Immature natural killer cell (primary cell): ENCODE measurements at places on chromosomes 5 and 9. TPM values are rescaled to one million over a fixed set of nuclear protein-coding genes. Genes with fewer than 3 reads are reported as not detected.
A peak's percentile ranks its signal among the peaks of the same experiment; 100 is the strongest.

OBP2B gene
- not detected for polyA plus RNA-seq

SARDH gene
- polyA plus RNA-seq: 6.8 TPM

DMRT2 gene
- polyA plus RNA-seq: not detected

ZCCHC9 gene
- polyA plus RNA-seq: 8.1 TPM

KIF24 gene
- polyA plus RNA-seq: not detected

XRCC4 gene
- polyA plus RNA-seq: 11.7 TPM

LRRC19 gene
- polyA plus RNA-seq: 0.12 TPM

SLC46A2 gene
- polyA plus RNA-seq: 0.16 TPM

GRCh38 chr5:79806741-79807140 lies 117.1 kb downstream of the CMYA5 start:
- no peaks in the 10 kb centered on the region for H3K27me3 ChIP-seq
- DNase-seq: no peak
- no peak overlapping the region for H3K4me3 ChIP-seq
- H3K27ac ChIP-seq: no peak overlapping the region
- peaks cover 5% of the 10 kb centered on the region for H3K4me1 ChIP-seq
- no peaks in the 10 kb centered on the region for H3K36me3 ChIP-seq

- no peak overlapping the region for H3K27ac ChIP-seq
- H3K4me3 ChIP-seq: no peak overlapping the region
- no peaks in the 10 kb centered on the region for H3K27me3 ChIP-seq
- DNase-seq: no peak
- no peaks in the 10 kb centered on the region for H3K4me1 ChIP-seq
Observed at GRCh38 chr5:130234816-130235215, 330.6 kb downstream of the CHSY3 start.

GRCh38 chr5:93636837-93637236 lies 53.8 kb downstream of the NR2F1 start:
- no peak overlapping the region for H3K4me3 ChIP-seq
- no peaks in the 10 kb centered on the region for H3K27me3 ChIP-seq
- peaks cover 6% of the 10 kb centered on the region for H3K4me1 ChIP-seq
- no peak overlapping the region for H3K27ac ChIP-seq
- no peak for DNase-seq
- peaks cover 4% of the 10 kb centered on the region for H3K36me3 ChIP-seq

GRCh38 chr9:129432297-129433154 lies 188.4 kb downstream of the C9orf50 start:
- H3K36me3 ChIP-seq: no peaks in the 10 kb centered on the region
- peaks cover 9% of the 10 kb centered on the region for H3K4me1 ChIP-seq
- DNase-seq: no peak
- no peak overlapping the region for H3K4me3 ChIP-seq
- H3K27ac ChIP-seq: no peak overlapping the region

DNA sequence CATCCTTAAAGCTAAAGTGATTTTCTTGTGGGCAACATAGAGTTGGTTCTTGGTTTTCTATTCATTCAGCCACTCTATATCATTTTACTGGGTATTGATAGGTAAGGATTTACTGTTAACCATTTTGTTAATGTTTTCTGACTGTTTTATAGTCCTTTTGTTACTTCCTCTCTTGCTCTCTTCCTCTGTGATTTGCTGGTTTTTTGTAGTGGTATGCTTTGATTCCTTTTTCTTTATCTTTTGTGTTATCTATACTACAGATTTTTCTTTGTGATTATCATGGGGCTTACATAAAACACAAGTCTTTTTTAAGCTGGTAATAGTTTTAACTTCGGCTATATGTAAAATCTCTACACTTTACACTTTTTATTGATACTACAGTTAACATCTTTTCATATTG lies 43.3 kb downstream of the CREBRF start:
- no peak overlapping the region for H3K27ac ChIP-seq
- H3K27me3 ChIP-seq: no peaks in the 10 kb centered on the region
- peaks cover 59% of the 10 kb centered on the region for H3K4me1 ChIP-seq
- DNase-seq: no peak

DNA sequence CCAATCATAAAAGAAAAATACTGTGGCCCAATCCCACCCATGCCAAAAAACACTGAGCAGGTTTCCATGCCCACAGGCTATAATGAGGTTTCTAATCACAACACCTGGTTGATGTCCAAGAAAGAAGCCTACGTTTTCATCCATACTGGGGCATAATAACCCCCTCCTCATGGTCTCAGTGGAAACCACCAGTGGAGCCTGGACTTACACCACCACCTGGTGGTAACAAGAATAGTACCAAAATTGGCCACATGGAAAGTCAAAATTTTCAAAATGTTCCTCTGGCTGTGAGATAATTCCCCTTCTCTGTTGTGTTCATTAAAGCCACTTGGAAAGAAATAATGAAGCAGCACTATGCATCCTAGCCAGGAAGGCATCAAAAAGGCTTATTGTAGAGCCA lies 687.3 kb upstream of the ST8SIA4 start:
- DNase-seq: no peak
- H3K27me3 ChIP-seq: no peaks in the 10 kb centered on the region
- H3K4me1 ChIP-seq: no peaks in the 10 kb centered on the region
- H3K4me3 ChIP-seq: no peak overlapping the region

DNA sequence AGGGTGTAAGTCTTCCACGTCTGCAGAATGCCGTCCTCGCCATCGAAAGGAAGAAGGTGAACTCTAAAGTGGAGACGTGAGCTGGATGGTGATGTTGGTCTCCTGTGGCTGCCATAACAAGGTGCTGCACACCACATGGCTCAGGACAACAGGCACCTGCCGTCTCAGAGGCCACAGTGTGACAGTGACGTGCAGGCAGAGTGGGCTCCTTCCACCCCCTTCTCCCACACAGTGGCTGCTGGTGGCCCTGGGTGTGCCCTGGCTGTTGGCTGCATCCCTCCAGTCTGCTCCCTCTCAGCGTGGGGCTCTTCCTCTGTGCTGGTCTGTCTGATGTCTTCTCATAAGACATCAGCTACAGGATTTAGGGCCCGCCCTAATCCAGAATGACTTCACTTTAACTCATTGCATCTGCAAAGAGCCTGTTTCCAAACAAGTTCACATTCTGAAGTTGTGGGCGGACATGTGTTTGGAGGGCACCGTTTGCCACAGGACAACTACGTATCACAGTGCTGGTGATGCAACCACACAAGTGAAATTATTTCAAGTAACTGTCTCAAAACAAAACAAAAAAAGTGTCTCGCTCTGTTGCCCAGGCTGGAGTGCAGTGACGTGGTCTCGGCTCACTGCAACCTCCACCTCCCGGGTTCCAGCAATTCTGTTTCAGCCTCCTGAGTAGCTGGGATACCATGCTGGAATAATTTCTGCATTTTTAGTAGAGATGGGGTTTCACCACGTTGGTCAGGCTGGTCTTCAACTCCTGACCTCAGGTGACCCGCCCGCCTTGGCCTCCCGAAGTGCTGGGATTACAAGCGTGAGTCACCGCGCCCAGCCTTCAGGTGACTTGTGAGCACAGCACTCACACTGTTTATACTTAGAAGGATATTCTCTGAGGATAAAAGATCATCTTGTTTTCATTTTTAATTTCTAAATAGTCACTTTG lies 31.2 kb upstream of the CLPTM1L start:
- DNase-seq: peak; percentile 32
- no peaks in the 10 kb centered on the region for H3K36me3 ChIP-seq
- H3K4me1 ChIP-seq: peaks cover 60% of the 10 kb centered on the region

GRCh38 chr9:125529589-125530515 lies 177.2 kb downstream of the MAPKAP1 start:
- peak overlapping the region; percentile 50 for H3K27ac ChIP-seq
- no peaks in the 10 kb centered on the region for H3K27me3 ChIP-seq
- DNase-seq: no peak
- H3K36me3 ChIP-seq: no peaks in the 10 kb centered on the region

- DNase-seq: no peak
- H3K4me3 ChIP-seq: no peak overlapping the region
Observed at GRCh38 chr5:122300374-122300773, 11.7 kb upstream of the SNCAIP start.

DNA sequence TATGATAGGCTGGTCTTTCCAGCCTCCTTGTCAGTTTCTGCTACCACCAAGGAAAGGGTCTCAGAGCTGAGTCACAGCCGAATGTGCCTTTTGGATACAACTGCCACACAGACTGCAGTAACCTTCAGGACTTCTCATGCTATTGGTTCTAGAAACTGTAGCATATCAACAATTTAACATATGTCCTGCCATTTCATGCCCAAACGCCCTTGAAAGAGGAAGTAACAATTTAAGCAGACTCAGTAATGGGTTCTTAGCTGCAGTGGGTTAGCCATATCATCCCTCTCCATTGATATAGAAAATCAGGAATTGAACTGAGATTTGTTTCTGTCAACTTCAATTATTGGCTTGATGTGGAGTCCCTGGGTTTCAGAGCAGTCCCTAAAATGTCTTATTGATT lies 4.1 kb upstream of the CLK4 start:
- H3K27ac ChIP-seq: no peak overlapping the region
- no peak overlapping the region for H3K4me3 ChIP-seq
- no peaks in the 10 kb centered on the region for H3K36me3 ChIP-seq
- peaks cover 2% of the 10 kb centered on the region for H3K4me1 ChIP-seq
- DNase-seq: no peak

DNA sequence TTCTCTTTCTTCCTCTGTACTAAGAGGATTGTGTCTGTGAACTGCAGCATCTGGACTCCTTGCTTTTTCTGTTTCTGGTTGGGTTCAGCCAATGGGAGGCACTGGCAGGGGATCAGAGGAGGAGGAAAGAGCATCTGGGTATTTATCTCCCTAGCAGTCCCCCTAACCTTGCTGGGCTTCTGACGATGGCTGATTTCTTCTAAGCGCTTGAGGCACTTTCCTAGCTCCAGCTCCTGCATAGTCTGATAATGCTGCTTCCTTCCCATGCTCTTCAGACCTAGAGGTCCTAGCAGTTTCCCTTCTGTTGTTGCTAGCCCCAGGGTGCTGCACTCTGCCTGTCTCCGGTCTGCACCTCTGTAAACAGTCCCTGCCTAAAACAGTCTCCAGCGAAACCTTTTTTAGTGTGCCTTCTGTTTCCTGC lies 225.1 kb downstream of the PDZD2 start:
- no peak overlapping the region for H3K4me3 ChIP-seq
- H3K27me3 ChIP-seq: peaks cover 11% of the 10 kb centered on the region
- no peaks in the 10 kb centered on the region for H3K4me1 ChIP-seq
- H3K36me3 ChIP-seq: peaks cover 6% of the 10 kb centered on the region
- no peak for DNase-seq

GRCh38 chr9:14146201-14146874 lies 167.6 kb downstream of the NFIB start:
- no peak overlapping the region for H3K27ac ChIP-seq
- H3K36me3 ChIP-seq: no peaks in the 10 kb centered on the region
- H3K4me1 ChIP-seq: no peaks in the 10 kb centered on the region
- no peaks in the 10 kb centered on the region for H3K27me3 ChIP-seq

DNA sequence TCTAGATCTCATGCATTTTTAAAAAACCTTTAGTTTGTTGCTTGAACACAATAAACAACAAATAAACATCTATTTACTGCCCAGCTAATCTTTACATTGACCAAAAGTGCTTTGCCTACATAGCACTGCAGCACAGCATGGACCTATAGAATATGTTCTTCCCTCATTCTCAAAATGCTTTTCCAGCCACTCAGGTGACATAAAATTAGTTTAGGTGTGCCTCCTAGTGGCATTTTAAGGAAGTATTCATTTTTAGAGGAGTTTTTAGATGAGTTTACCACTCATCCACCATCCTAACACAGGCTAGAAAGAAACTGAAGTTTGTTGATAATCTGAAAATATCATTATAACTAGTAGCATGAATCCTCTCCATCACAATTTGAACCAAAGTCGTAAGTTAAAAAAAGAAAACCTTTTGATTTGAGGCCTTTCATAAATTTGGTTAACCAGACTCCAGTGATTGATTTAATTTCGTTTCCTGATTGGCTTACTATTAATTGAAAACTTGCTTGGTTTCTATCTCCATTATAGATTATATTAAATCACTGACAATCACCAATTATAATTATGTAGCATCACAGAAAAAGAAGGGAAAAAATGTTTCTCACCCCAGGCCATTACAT lies 12.6 kb downstream of the PLGRKT start:
- H3K27me3 ChIP-seq: no peaks in the 10 kb centered on the region
- no peak overlapping the region for H3K27ac ChIP-seq
- DNase-seq: peak; percentile 45
- no peak overlapping the region for H3K4me3 ChIP-seq
- H3K36me3 ChIP-seq: peaks cover under 1% of the 10 kb centered on the region
- H3K4me1 ChIP-seq: no peaks in the 10 kb centered on the region

DNA sequence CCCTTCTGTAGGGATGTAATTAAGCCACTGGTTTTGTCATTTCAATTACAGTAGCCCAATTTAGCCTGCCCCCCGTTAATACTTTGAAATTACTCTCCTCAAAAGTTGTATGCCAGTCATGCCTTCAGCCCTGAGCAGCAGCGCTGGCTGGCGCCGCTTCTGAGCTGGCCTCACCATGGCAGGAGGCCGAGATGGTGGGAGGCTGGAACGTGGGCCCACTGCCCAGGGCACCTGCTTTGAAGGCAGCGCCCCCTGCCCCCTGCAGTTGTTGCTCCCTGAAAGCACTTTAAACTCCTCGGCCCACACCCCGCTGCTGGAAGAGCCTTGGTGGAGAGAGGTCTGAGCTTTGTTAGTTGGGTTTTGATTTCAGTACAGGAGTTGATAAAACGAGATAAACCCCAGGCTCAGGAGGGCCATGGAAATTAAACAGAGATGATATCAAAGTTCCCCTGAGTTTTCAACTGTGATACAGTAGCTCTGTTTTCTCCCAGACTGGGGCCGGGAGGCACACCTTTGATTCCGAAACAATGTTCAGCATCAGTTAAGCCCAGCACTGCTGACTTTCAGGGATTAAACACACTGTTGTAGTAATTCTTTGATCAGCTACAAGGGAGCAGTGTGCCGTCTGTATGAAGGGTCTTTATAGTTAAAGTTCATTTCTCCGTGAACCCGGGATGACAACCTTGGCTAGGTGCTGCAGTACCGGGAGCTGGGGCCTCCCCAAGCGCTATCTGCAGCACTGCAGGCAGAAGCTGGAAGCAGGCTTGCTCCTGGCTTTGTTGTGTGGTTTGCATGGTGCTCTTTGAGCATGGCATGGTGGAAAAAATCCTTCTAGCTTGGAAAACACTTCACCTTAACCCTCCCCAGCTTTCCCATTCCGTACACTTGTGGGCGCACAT lies 9.5 kb downstream of the MVB12B start:
- no peak overlapping the region for H3K27ac ChIP-seq
- no peak for DNase-seq
- H3K27me3 ChIP-seq: peaks cover 2% of the 10 kb centered on the region
- no peak overlapping the region for H3K4me3 ChIP-seq
- H3K36me3 ChIP-seq: no peaks in the 10 kb centered on the region
- H3K4me1 ChIP-seq: no peaks in the 10 kb centered on the region

- no peaks in the 10 kb centered on the region for H3K36me3 ChIP-seq
- no peak for DNase-seq
- H3K27ac ChIP-seq: no peak overlapping the region
- no peaks in the 10 kb centered on the region for H3K4me1 ChIP-seq
- H3K27me3 ChIP-seq: peaks cover 19% of the 10 kb centered on the region
Observed at GRCh38 chr9:119368179-119368578, 1.1 kb downstream of the BRINP1 start.

GRCh38 chr9:88237479-88237961 lies 99.2 kb upstream of the SPATA31C2 start:
- no peak overlapping the region for H3K4me3 ChIP-seq
- no peaks in the 10 kb centered on the region for H3K36me3 ChIP-seq
- peaks cover 18% of the 10 kb centered on the region for H3K27me3 ChIP-seq
- no peak overlapping the region for H3K27ac ChIP-seq

GRCh38 chr9:94800424-94801117 lies 74.1 kb downstream of the AOPEP start:
- DNase-seq: no peak
- peaks cover 18% of the 10 kb centered on the region for H3K4me1 ChIP-seq
- peaks cover 16% of the 10 kb centered on the region for H3K36me3 ChIP-seq
- H3K27me3 ChIP-seq: no peaks in the 10 kb centered on the region
